ENCODE measurements at places on chromosomes 4 and X. TPM values are rescaled to one million over a fixed set of nuclear protein-coding genes. Genes with fewer than 3 reads are reported as not detected.

ANXA10 gene
- 1.2 TPM for total RNA-seq

GRCh38 chr4:89140168-89140759 lies 28.9 kb downstream of the TIGD2 start:
- no peak for DNase-seq

GRCh38 chr4:128031756-128032384 lies 29.2 kb upstream of the LARP1B start:
- no peak for DNase-seq

DNA sequence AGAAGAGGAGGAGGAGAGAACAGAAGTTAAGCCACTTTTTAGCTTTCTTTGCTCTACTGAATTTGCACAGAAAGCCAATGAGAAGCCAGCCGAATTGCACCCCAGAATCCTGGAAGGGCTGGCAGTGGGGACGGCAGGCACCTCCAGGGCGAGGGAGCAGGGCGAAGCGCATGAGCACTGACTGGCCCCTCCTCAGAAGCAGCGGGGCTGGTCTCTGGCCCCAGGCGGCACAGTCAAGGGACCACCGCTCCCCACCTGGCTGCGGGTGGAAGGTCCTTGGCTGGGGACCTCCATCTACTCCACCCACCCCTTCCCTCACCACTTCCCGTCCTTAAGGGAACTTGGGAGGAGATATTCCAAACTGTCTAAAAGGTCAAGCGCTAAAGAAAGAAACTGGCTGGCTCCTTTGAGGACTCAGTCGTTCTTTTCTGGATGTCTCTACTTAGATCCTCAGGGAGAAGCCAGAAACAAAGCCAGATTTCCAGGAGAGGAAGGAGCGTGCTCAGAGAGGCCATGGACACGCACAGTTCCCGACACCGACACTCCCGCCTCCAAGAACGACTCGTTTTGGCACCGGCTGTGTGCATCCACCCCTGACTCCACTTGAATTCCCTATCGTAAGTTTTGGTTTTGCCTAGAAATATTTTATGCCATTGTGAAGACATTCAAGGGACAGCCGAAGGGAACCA lies 59.5 kb upstream of the CRMP1 start:
- DNase-seq = no peak

DNA sequence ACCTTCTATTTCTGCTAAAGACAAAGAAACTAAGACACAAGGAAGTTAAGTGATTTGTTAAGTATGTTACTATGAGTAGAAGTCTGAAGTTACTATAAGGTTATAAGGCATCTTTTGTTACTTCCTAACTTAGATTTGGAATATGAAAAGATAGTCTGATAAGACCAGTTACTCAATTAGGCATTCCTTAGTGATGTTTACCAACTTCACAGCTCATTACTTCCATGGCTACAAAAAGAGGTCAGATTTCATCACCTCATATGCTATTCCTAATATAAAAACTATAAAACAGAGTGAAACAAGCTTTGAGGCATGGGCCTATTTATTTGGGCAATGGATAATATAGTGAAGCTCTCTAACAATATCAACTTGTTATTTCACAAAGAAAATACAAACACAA lies 143.1 kb downstream of the TBCK start:
- no peak for DNase-seq
